Left hindlimb (tissue), 1 donor: ENCODE measurements at places on chromosomes 5 and 9.

- DNase-seq, result no peak
These were observed 135.4 kb upstream of the CCDC152 start for GRCh38 chr5:42621242-42621641.

- no peak for DNase-seq
These were observed 17.2 kb downstream of the CENPP start for GRCh38 chr9:92342825-92343488.

GRCh38 chr9:98658951-98659351 is 49.8 kb downstream of the GABBR2 start:
- DNase-seq, result no peak

DNA sequence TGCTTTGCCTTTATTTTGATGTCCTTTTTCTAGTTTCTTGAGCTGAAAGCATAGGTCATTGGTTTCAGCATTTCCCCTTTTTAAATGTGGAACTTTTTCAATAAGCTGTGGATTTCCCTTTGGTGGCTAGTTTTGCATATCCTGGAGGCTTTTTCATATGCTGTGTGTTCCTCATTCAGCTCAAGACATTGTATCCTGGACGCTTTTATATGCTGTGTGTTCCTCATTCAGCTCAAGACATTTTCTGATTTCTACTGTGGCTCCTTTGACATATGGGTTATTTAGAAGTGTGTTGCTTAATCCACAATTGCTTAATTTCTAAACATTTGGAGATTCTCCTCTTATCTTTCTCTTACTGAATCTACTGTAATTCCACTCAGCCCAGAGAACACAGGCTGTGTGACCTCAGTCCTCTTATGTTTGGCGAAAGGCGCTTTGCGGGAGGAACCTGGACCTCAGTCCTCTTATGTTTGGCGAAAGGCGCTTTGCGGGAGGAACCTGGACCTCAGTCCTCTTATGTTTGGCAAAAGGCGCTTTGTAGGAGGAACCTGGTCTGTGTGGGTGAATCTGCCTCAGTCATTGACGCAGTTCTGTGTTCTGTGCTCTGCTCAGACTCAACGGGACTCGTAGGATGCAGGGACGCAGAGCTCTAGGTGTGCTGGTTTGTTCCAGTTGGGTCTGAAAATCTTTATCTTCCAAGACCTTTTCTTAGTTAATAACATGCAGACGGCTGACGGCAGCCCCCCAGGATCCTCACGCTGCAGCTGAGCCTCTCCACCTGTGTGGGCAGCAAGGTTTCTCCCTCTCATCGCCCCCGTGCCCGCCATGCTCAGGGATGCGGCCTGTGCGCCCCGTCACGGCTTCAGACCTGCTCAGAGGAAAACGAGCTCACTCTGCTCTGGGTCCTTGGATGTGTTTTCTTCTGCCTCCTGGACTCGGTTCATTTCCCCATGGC is 6.0 kb upstream of the SLC9A3 start:
- DNase-seq, result no peak

DNA sequence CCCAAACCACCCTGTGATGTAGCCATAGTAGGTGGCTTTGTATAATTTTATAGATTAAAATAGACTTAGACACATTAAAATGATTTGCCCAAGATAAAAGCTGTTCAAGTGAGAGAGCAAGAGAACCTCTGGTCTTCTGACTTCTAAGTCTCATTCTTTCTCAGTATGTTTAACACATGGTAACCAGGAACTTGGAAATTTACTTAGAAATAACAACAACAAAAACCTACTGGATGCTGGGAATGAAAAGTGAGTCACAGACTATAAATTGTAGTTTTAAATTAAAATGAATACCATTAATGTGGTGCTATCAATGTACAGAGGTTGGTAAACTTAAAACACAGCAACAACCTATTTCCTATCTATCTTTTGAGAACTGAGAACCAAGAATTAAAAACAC is 30.4 kb downstream of the HMGCR start:
- DNase-seq, result no peak

DNA sequence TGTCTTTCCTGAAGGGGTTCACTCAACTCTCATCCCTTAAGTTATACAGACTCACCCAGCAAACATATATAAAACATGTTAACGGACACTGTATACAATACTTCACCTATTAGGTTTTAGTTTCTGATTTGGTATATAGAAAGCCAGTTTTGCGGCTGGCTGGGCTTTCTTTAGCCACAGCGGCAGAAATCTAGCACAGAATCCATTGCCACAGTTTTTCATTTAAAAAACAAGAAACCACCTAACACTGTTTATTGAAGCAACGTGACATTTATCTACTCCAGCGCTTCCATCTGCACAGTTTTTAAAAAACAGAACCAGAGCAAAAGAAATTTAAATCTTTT is 67.3 kb downstream of the SNX30 start:
- no peak for DNase-seq

GRCh38 chr9:76414661-76415060 is 20.4 kb upstream of the RFK start:
- no peak for DNase-seq

DNA sequence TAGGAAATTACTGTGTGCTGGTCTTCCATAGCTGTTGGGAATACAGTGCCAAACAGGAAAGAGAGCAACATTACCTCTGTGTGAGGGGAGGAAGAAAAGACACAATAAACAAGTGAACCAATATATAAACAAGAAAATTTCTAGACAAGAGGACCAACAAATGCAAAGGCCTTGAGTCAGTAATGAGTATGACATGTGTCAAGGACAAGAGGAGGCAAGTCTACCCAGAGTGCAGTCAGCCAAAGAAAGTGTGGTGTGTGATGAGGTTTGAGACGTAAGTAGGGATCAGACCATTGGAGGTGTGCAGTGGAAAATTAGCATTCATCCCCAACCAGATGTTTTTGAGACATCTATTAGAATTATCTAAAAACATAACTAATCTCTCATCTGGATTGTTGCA is 69.5 kb upstream of the CDH6 start:
- DNase-seq, result no peak

GRCh38 chr5:127551410-127552041 is 34.1 kb downstream of the PRRC1 start:
- no peak for DNase-seq

DNA sequence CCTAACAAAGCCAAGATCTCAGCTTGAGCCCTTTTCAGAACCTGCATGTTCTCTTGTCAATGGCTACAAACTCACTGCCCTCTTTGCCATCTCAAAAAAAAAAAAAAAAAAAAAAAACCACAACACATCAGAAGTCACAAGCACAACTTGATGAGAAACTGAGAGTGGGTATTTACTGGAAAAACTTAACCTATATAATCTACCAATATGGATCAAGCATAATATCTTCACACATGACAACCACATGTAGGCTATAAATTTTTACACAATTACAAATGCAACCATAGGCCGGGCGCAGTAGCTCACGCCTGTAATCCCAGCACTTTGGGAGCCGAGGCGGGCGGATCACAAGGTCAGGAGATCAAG is 9.0 kb downstream of the MTMR12 start:
- DNase-seq, result no peak

- DNase-seq, result no peak
These were observed 68.1 kb downstream of the AOPEP start for GRCh38 chr9:94794476-94795167.

GRCh38 chr5:11027660-11028059 is 266.6 kb upstream of the DAP start:
- no peak for DNase-seq

DNA sequence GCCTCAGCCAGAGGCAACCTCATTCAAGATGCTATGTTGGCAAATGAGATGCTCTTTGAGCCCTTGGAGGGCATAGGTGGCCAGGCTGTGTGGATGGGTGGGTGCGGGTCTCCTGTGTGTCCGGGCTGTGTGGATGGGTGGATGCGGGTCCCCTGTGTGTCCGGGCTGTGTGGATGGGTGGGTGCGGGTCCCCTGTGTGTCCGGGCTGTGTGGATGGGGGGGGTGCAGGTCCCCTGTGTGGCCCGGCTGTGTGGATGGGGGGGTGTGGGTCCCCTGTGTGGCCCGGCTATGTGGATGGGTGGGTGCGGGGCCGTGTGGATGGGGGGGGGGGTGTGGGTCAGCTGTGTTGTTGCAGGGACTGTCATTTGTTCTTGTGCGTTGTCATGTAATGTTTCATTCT is 136.6 kb upstream of the COL5A1 start:
- no peak for DNase-seq

DNA sequence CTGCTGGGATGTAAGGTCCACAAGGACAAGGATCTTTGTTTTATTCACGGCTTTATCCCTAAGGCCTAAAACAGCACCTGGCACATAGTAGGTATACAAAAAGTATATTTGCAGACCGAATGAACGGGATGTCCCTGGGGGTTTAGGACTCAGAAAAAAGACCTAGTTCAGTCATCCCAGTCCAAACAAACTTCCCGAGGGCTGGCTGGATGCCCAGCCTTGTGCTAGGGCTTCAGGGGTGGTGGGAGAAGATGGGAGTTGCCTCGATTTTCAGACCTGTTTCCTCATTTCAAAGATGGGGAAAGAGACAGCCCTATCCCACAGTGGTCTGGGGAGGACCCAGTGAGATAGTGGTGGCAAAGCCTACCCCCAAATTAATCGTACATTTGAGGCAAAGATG is 3.0 kb upstream of the PROB1 start:
- DNase-seq, result no peak

GRCh38 chr5:179008667-179009066 is 13.5 kb upstream of the GRM6 start:
- no peak for DNase-seq

DNA sequence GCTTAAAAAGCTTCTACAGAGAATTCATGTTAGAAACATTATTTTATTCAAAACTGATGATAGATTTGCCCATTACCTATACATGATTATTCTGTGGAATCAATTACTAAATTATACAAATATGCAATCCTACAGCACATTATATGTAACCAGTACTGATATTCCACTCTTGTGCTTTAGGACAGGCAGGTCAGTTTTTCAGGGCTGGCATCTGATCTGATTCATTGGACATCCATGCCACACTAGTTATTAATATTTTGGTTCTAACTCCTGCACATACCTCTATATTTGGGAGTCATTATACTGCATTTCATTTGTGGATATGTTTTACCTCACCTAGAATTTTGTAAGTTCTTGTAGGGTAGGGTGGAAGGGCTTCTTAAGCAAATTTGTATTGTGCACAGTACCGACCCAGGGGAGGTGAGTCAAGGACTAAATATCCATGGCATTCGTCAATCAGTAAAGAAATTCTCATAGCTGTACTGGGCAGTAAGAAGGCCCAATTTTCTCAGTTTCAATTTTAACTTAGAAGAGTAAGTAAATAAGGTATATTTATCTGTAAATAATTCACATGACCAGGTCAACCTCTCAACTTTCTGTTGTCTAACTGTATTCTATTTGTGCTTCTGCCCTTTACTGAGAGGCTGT is 33.5 kb downstream of the ELOVL7 start:
- DNase-seq, result no peak

GRCh38 chr9:14797435-14797834 is 74.9 kb upstream of the CER1 start:
- no peak for DNase-seq

GRCh38 chr9:114591291-114591787 is 3.8 kb downstream of the ATP6V1G1 start:
- no peak for DNase-seq

DNA sequence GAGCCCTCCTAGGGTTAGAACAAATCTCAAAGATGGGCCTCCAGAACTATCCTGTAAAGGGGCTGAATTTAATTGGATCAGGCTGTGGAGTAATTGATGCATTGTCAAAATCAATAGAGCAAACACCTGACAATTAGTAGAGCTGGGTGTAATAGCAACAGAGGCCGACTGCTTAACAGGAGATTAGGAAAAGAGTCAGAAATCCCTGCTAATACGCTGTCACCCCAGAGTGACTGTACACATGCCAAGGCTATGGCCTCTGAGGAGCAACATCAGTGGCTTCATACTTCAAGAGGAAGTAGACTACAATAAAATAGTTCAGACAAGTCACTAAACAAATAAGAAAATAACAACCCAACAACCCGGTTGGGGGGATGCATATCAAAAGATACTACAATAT is 18.7 kb upstream of the GRPEL2 start:
- no peak for DNase-seq

- no peak for DNase-seq
These were observed 151.6 kb upstream of the KLF9 start for GRCh38 chr9:70566066-70566465.

DNA sequence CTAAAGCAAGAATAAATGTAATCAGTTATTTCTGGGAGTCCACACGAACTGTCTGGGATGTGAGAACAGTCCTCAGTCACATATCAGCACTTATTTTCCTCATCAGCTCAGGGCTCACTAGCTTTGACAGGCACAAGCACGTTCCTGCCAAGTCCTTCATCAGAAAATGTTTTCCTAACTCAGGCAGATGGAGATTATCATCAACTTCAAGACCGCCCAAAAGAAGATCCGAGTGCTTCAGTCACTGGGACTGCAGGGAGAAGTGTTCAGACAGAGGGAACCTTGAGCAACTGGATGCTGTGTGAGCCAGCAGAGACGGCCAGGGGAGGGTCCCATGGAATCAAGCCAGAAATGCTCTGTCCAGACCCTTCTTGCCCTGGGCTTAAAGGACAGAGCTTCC is 189.4 kb downstream of the NXNL2 start:
- DNase-seq, result no peak

GRCh38 chr9:110015759-110016158 is 192.2 kb downstream of the C9orf152 start:
- DNase-seq, result no peak

DNA sequence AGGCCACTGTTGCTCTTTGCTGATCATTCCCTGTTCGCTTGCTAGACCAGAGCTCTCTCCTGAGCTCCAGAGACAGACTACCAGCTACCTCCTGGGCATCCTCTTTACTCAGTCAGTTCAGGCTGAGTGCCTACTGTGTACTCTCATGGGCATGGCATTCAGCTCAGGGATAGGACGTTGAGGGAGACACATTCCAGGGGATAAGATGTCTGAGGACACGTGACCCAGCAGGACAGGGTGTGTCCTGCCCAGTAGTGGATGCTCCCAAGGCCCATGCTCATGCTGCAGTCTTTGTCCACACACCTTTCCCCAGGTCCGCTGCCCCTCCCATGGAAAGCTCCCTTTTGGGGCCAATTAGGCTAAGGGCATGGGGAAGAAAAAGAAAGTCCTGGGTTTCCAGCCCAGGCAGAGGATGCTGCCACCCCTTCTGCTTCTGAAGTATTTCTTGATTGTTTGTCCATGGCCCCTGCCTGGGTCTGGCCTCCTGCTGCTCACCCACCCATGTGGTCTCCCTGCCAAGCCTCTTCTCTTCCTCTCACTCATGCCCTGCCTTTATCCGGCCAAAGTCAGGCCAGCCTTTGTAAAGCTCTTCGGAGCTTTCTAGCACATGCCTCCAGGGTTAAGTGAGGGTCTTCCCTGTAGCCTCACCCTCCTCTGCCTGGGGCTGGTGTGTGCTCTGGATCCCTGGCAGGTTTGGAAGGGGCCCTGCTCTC is 60.5 kb upstream of the PITX1 start:
- DNase-seq, result no peak

DNA sequence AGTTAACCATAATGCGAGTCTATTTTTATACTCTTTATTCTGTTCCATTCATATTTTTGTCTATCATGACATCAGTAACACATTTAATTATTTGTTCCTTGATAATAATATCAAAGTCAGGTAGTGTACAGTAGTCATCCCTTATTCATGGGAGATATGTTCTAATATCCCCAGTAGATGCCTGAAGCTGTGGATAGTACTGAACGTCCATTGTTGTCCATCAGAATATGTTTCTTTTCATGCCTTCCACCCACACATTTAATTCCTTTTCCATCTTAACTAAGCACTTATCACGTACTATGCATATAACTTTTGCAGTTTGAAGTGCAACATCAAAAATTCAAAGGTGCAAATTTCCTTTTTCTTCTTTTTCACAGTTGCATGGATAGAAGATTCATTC is 53.6 kb downstream of the FER start:
- no peak for DNase-seq

- no peak for DNase-seq
These were observed 16.5 kb upstream of the SEC16A start for GRCh38 chr9:136499071-136499934.

- no peak for DNase-seq
These were observed 233.6 kb upstream of the TRPC7 start for GRCh38 chr5:136598802-136599404.
